ENCODE measurements at places on chromosomes 5 and 9. TPM values are rescaled to one million over a fixed set of nuclear protein-coding genes. Genes with fewer than 3 reads are reported as not detected.

Gene IFNA13
- not detected for total RNA-seq

Gene ABLIM3
- total RNA-seq = 0.67 TPM

Gene TLX3
- not detected for total RNA-seq

Gene PLPP6
- total RNA-seq = 15.5 TPM

Gene MAMDC4
- 6.0 TPM for total RNA-seq

Gene GTF3C5
- 66.9 TPM for total RNA-seq

Measured in HepG2 (cell line).